ENCODE measurements at places on chromosomes 4 and X.

- DNase-seq: peak; percentile 21
These were observed 35.9 kb upstream of the STK26 start for GRCh38 chrX:131987252-131987651.

DNA sequence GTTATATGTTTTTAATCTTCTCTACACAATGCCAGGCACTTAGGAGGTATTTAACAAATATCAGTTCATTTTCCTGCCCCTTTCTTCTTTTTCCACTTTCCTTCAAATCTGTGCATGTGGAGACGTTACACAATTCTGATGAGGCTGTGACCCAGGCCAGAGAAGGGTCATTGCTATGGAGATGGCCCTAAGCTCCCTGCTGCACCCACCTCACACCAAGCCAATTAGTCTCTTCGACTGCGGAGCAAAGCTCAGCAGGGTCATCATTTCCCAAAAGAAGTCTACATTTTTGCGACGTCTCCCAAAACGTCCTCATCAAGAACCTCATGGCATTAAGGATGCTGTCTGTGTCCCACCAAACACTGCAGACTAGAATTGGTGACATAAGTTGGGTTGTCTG lies 28.9 kb upstream of the VEGFD start:
- DNase-seq: no peak

GRCh38 chrX:136325377-136325776 lies 24.6 kb downstream of the ADGRG4 start:
- DNase-seq: no peak

DNA sequence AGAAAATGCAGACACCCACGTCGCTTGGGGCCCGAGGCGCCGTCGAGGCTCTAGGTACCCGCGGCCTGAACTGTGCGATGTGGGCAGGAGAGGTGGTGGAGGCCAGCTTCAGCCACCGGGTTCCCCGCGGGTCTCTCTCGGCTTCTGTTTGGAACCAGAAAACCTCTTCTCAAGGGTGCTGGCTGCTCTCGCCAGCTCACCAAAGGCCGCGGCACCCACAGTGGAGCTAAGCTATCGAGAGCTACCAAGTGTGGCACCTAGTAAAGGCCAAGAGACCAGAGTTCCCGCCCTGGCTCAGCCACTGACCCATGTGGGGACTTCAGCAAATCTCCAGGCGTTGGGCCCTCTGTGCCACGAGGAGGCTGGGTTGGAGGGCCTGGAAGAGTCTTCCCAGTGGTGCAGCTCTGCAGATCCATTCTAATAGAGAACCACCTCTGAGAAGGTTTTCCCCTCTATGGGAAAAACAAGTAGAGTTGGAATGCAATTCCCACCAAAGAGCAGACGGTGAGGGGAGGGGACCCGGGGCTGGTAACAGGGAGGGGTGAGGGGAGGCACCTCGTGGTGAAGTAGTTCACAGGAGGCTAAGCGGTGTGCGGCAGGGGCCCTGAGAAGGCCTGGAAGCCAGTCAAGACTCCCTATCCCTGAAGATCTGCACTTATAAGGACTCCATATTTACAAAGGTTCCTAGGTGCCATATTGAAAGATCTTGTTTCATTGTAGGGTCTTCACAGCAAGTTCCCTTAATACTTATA lies 5.5 kb upstream of the HMGB3 start:
- DNase-seq: no peak

- no peak for DNase-seq
These were observed 30.7 kb upstream of the PROM1 start for GRCh38 chr4:16114546-16114945.

DNA sequence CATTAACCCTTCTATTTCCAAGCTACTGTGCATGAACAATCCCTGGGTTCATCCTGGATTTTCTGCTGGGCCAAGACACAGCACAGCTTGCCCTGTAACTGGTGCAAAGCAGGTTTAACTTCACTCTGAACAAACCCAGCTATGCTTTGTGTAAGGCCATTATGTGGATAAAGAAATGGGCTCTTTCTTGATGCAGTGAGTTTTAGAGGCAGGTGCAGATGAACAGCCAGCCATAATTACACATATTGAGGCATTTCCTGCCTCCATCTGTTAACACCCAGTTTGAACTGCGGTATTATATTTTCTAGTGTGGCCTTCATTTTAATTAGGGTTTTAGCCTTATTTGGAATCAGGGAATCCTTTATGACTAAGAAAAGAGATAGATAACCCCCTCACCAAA lies 68.7 kb upstream of the ARX start:
- DNase-seq: no peak

DNA sequence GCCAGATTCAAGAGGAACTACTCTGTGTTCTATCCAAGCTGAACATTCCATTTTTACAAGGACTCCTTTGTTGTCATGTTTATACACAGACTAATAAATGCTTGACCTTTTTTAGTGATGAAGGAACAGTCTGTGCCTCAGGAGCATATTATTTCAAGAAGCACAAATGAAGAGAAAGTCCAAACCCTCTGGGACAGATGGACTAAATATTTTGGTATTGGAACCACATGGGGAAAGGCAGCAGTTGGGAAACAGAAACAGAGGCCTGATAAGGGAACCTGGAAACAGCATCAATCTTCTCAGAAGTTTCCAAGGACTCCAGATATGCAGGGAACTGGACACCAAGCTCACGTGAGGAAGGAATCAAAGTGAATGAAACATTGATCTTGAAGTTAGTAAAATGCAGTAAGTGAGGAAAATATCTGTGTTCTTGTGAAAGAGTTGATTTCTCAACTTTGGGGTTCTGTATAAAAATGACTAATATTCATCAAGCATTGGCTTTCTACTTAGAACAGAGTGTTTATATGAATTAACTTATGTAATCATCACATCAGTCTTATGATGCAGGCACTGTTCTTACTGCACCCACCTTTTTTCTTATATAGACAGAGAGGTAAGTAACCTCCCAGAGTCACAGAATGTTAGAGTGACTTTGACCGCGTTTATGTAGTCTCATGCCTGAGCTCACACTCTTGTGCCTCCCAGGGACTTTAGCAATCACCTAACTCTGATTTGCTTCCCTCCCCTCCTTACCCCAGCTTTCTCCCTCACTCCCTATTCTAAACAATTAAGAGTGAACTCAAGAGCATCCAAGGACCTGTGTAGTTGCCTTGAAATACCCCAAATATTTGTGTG lies 148.9 kb upstream of the JADE1 start:
- no peak for DNase-seq

DNA sequence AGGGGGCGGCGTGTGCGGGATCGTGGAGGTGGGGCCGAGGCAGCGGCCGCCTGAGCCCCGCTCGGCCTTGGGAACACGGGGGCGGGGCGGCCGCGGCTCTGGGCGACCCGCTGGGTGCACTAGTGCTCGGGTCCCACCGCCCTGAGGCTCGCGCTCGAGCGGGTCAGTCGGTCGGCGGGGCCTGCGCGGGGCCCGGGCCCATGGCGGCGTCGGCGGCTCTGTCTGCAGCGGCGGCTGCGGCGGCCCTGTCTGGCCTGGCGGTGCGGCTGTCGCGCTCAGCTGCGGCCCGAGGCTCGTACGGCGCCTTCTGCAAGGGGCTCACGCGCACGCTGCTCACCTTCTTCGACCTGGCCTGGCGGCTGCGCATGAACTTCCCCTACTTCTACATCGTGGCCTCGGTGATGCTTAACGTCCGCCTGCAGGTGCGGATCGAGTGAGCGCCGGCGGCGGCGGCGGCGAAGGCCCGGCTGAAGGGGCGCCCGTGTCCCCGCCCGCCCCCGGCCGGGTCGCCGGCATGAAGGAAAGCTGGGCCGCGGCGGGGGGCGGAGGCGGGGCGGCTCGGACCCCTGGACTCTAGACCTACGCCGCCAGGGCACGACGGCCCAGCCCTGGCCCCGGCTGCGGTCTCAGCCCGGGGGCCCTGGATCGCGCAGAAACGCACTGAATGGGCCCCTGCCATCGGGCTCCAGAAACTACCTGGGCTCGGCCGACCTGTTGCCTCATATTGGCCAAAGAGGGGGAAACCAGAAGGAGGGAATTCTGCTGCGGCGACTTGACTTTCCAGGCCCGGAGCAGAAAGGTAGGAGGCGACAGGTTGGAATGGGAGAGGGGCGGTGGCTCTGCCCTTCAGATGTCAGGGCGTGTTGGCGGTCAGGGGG lies at the start of gene SMIM10L2A:
Gene SMIM10L2A (plus strand): TSS at position 13 of the 878 bp plus-strand sequence. CDS start 188 bp downstream, at position 201.
- DNase-seq: no peak

- no peak for DNase-seq
These were observed 59.1 kb downstream of the CASP3 start for GRCh38 chr4:184590196-184590595.

DNA sequence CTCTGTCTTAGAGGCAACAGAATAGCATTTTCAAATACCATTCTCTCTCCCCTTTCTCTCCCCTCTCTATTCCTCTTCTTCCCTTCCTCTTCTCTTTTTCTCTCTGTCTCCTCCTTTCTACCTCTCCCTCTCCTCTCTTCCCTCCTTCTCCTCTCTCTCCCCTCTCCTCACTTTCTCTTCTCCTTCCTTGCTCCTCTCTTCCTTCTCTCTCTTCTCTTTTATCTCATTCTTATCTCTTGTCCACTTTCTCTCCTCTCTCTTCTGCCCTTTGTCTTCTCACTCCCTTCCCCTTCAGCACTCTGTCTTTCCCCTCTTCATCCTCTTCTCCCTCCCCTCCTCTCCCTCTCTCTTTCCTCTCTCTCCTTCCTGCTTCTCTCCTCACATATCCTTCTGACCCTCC lies 2265.8 kb upstream of the TENM3 start:
- no peak for DNase-seq

DNA sequence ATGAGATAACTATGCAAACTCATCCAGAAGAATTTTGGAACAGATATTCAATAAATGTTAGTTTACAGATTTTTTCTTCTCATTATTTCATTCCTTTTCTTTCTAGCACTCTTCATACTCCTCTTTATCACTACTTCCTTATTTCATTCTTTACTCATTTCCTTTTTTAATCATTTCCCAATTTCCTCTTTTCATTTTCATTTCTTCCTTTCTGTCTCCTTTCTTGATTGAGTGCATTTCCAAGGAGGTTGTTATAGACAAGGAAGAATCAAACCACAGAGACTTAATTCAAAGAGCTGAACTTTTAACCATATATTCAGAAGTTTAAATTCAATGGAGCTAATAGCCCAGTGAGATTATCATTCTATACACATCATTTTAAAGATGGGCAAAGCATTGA lies 600.7 kb downstream of the ARAP2 start:
- no peak for DNase-seq

DNA sequence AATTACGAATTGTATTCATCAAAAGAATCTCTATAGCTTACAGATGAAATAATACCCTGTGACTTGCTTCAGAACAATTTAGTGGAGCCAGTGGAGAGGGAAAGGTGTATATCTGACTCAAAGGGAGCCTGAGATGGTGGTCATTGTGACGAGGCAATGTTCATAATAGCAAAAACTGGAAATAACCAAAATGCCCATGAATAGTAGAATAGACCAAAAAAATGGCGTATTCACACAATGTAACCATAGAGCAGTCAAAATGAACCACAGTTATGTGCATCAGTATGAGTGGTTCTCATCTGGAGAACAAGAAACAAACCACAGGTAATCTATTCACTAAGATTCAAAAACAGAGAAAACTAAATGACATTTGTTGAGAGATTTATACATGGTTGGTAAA lies 125.3 kb upstream of the CLNK start:
- no peak for DNase-seq

- no peak for DNase-seq
These were observed 25.2 kb upstream of the PNMA5 start for GRCh38 chrX:153019166-153019565.

DNA sequence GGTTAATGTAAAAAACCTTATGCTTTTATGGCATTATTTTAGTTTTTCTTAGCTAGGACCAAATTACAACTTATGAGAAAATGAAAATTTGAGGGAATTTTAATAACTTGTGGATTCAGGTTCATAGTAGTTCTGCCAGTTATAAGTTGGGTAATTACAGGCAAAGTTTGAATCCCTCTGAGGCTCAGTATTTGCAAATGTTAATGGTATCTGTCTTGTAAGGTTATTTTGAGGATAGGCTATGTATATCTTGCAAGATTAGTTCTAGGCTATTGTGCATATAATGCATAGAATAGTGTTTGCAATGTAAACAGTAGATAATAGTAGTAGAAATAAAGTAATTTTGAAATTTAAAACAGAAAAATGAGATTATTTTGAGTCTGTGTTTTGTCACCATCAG lies 44.7 kb upstream of the CCSER1 start:
- no peak for DNase-seq

- DNase-seq: no peak
These were observed 160.2 kb upstream of the KLF3 start for GRCh38 chr4:38503689-38504395.

- peak; percentile 8 for DNase-seq
These were observed 25.7 kb downstream of the USP53 start for GRCh38 chr4:119238068-119238722.

GRCh38 chr4:39043058-39043860 lies 11.1 kb upstream of the TMEM156 start:
- DNase-seq: peak; percentile 73

DNA sequence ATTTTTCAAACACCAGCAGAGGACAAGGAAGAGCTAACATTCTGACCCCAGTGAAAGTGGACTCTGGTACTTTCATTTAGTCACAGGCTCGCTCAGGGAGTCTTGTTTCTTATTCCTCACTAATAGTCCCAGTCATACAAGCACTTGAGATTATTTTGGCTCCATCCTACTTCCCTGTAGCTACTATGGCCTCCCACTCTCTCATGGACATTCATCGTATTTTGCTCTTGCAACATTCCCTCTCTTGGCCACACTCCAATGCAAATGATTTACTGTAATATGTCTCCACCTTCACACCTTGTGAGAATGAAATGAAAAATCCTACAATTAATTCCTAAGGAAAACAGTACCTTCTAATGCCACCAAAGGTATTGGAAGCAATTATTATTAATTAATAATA lies 21.3 kb downstream of the PLRG1 start:
- DNase-seq: no peak

GRCh38 chrX:11050013-11050412 lies 61.1 kb upstream of the HCCS start:
- DNase-seq: no peak

GRCh38 chr4:3797831-3798790 lies 31.9 kb downstream of the ADRA2C start:
- DNase-seq: no peak

- DNase-seq: no peak
These were observed 12.8 kb downstream of the GYG2 start for GRCh38 chrX:2841537-2841936.

DNA sequence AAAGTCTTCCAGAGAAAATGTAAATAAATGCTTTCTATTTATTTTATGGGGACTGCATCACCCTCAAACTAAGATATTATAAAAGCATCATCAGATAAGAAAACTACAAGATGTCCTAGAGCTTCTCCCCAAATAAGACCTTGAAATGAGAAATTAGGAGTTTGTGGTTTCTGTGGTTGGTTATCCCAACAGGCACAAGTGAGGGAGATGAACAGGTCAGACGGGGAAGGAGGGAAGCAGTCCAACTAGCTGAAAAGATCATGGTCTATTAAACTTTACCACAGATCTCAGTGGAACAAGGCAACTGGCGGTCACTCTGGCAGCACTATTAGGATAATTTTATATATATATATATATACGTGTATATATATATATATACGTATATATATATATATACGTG lies 319.3 kb upstream of the GRID2 start:
- no peak for DNase-seq

- no peak for DNase-seq
These were observed 54.1 kb upstream of the WDR17 start for GRCh38 chr4:176011529-176011928.

GRCh38 chr4:108512615-108513505 lies 107.5 kb upstream of the RPL34 start:
- no peak for DNase-seq

All from trophoblast cell (in vitro differentiated cells and primary cell).